ENCODE measurements at places on chromosomes 7 and 10.

DNA sequence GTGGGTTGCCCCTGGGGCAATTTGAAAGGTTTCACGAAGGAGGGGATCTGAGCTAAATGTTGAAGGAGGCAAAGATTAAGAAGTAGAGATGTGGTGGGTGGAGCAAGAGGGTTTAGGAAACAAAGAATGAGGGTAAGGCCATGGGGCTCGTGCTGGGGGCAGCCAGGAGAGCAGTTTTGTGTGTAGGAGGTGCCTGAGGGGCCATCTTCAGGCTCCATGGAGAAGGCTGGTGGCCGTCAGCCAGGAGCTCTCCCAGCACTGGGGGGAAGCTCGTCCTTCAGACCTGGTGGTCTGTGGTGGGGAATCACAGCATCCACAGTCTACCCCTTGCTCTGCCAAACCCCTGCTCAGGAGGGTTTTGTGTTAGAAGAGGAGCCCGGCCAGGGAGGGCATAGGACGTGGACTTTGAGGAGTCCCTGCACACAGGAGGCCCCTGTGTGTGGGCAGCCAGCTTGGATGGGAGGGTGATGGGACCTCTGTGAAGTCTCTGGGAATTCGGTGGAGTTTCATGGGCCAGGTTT lies 11.8 kb upstream of the CXCL12 start:
- no peak for DNase-seq

GRCh38 chr7:35993676-35994606 lies 159.1 kb upstream of the EEPD1 start:
- no peak for DNase-seq

GRCh38 chr7:29337546-29338116 lies 143.1 kb downstream of the CHN2 start:
- DNase-seq = no peak

- DNase-seq = peak; percentile 6
Observed at GRCh38 chr10:15824498-15824897, 35.8 kb downstream of the MINDY3 start.

DNA sequence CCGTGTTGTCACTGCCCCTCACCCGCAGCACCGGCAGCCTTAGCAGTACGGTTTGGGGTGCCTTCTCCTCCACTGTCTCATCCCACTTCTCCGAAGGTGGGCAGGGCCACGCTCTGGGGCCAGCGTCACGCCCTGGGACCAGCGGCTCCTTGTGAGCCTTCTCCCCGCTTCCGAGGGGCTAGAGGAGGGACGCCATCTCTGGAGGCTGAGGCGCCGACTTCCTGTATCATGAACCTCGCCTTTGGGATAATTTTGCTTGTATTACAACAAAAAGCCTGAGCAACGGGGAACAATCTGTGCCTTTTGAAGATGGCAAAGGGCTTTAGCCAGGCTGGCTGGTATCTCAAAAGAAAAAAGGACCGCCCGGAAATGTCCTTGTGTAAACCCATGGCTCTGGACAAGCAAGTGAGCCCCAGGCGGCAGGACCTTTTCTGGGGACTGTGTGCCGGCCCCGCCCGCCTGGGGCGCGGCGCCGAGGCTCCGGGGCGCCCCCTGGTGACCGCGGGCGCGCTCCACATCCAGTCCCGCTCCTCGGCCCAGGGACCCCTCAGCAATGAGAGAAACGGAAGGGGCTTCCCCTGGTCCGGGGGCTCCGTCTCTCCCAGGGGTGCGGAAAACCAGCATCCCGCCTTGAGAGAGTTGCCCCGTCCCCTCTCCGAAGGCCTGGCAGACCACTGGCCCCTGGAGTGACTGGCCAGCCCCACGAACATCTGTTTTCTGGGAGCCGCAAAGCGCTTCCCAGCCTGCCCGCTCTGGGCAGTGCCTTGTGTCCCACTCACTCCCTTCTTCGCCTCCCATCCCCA lies 3.8 kb downstream of the DEPP1 start:
- no peak for DNase-seq

DNA sequence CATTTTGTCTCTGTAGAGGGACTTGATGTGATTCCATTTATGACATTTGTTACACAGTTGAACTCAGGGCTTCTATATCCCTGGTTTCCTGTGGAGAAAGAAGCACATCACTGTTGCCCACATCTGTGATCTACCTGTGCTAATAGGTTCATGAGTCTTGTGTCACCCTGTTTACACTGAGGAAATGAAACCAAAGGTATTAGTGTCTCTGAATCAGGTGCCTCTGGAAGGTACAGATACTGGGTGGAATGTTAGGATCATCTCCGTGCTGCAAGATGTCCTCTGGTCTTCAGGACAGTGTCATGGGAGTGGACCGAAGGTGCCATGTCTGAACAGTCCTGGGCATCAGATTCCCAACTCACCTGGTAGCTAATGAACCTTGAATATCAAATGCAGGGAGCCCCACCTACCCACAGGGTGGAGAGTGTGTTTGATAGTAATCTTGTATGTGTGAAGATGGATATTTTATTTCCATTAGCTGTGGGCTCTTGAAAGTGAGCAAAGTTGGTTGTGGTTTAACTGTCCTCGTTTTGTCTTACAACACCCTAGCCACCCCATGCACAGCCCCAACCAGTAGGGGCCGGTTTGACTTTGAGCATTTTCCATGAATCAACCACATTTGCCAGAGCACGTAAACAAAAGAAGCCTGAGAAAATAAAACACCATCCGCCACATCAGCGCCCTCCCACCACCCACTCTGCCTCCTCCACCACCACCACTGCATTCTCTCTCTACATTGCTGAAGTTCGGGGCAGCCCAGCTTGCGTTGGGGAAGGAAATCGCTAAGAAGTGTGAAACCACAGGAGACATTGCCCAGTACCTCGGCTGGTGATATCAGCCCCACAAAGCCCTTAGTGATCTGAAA lies 40.7 kb downstream of the TARP start:
- no peak for DNase-seq

DNA sequence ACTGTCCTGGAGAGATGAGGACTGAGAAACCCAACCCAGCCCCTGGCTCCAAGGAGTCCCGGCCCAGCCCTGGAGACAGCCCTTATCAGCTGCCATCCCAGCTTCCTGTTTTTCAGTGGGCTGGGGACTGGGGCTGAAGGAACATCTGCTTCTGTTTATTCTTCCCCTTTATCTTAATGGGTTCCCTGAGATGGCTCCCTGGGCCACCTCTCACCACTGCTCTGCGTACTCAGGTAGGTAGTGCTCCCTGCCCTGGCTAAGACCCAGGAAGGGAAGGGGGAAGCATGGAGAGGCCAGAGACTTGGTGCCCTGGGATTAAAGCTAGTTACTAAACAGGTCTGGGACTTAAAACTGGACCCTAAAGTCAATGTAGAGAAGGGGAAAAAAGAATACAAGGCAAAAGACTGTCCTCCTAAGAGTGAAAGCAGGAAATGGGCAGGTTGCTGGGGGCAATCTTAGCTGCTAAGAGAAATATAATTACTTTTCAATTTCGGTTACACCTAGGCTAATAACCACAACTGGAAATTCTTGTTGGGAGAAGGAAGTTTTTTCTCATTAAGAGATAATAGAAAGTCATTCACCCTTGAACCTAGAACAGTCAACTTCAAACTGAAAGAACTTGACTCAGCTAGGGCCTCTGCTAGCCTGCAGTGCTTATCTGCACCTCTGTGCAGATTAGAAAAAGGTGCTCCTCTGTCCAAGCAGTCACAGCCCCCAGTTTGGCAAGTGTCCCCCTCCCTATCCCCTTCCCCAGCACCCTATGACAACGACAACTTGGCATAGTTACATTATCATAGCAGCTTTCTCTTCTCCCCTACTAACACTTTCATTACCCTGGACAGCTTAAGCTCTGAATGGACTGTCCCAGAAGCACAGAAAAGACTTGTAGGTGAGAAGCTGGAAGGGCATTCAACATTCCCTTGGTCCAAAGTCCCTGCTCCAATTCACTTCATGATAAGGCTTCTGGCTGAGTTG lies 65.6 kb upstream of the KDM7A start:
- no peak for DNase-seq

GRCh38 chr10:68135362-68135761 lies 26.1 kb downstream of the MYPN start:
- no peak for DNase-seq

DNA sequence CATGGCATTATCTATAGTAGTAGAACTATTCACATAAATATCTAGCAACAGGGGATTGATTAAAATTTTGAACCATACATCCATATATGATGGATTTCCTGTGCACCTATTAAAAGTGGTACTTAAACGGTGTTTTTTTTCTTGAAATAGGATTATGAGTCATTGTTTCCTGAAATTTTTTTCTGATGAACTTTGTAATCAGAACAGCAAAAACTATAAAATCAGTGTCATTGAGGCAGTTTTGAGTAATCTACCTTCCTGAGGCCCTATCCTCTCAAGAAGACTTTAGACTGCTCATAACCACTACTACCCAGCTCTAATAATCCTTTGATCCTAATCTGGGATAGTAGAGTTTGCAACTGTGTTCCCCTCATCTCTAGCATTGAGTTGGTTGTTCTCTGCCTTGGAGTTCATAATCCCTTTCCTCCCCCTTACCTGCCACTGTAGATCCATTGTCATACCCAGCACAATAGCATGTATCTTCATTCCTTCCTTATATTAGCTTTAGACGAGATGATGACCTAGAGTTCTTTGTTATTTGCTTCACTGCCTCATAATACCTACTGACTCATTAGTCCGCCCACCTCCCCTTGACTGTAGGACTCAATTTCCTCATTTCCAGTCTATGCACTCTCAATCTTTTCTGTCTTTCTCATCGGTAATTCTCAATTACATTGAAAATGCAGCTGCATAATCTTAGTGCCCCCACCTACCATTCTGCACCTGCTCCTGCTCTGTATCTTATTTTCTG lies 133.4 kb downstream of the LRRC4 start:
- DNase-seq = no peak

DNA sequence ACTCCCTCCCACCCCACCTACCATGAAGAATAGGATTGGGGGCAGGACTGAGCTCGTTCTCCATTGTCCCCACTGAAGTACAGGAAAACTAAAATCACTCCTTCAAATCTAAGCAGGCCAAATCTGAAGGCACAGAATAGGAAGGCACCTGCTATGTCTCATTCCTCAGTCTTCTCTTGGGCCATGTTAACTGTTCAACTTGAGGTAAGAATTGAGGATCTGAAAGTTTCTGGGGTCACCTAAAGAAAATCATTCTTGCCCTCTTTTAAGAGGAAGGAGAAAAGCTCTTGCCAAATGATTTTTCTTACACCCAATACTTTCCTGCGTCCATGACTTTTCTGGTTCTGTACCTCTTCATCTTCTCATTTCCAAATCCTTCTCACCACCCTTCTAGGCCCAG lies 4.9 kb downstream of the CPN1 start:
- no peak for DNase-seq

- no peak for DNase-seq
Observed at GRCh38 chr10:34580643-34581042, 234.5 kb downstream of the PARD3 start.

DNA sequence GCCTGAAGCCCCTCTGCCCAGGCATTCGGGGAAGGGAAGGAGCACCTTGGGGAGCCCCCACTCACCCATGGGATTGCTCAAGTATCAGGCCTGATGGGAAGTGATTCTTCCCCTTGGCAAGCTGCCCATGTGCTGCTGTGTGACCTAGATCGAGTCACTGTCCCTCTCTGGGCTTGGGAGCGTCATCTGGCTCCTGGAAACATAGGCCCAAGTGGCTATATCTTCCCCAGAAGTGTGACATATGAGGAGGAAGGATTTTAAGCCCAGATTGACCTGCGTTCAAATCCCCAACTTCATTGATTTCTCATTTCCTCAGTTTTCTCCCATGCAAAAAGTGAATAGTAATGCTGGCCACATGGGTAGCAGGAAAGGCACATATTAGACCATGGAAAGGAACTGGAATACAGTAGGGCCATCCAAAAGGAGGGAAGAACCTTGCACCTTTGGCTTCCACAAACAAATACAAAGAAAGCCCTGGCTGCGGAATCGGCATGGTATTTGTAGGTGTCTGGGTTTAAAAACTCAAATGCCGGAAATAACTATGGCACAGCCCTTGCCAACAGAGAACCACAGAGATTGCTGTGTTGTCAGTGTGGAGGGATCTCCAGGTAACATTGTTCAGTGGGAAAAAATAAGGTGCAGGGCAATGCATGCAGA lies 169.5 kb upstream of the ZMIZ1 start:
- DNase-seq = no peak

- DNase-seq = no peak
Observed at GRCh38 chr10:60291344-60291930, 98.2 kb downstream of the ANK3 start.

GRCh38 chr10:43218206-43218950 lies 48.5 kb downstream of the RASGEF1A start:
- no peak for DNase-seq

DNA sequence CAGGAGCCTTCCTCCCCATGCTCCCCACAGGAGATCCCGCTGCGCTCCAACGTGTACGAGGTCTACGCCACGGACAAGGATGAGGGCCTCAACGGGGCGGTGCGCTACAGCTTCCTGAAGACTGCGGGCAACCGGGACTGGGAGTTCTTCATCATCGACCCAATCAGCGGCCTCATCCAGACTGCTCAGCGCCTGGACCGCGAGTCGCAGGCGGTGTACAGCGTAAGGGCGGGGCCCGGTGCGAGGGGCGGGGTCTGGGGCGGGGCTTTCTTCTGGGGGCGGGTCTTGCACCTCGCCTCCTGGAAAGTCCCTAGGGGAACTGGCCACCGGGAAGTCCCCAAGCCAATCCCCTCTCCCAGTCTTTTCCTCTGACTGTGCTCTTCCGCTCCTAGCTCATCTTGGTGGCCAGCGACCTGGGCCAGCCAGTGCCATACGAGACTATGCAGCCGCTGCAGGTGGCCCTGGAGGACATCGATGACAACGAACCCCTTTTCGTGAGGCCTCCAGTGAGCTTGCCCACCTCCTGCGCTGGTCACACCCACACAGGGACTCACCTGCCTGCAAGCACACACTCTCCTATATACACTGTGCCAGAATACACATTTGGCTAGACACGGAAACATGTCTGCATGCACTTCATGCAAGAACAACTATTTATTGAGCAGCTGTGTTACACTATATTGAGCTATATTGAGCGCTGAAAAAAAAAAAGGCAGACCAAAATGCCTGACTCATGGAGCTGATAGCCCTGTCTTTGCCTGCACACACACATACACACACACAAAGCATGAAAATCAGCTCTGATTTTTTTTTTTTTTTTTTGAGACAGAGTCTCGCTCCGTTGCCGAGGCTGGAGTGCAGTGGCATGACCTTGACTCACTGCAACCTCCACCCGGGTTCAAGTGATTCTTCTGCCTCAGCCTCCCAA lies 32.7 kb upstream of the VSIR start:
- DNase-seq = no peak
